ENCODE measurements at places on chromosomes 7 and 10.

DNA sequence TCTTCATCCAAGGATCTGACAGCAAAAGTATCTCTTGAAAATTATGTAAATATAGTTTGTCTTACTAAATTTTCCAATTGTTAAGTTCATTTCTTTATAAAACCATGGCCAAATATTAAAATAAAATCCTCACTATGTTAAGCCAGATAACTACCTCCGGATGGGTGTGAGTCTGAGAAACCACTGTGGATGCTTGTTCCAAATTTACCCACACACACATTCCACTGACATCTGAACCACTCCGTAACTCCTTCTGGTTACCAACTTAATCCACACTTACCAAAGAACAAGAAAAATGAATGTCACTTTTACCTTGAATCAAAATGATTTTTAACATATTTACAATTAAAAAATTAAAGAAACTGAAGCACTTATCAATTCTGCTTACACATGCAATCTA is 19.7 kb downstream of the CYTH3 start:
- no peak for DNase-seq

GRCh38 chr10:100928039-100928438 is 15.3 kb downstream of the SLF2 start:
- DNase-seq = no peak

DNA sequence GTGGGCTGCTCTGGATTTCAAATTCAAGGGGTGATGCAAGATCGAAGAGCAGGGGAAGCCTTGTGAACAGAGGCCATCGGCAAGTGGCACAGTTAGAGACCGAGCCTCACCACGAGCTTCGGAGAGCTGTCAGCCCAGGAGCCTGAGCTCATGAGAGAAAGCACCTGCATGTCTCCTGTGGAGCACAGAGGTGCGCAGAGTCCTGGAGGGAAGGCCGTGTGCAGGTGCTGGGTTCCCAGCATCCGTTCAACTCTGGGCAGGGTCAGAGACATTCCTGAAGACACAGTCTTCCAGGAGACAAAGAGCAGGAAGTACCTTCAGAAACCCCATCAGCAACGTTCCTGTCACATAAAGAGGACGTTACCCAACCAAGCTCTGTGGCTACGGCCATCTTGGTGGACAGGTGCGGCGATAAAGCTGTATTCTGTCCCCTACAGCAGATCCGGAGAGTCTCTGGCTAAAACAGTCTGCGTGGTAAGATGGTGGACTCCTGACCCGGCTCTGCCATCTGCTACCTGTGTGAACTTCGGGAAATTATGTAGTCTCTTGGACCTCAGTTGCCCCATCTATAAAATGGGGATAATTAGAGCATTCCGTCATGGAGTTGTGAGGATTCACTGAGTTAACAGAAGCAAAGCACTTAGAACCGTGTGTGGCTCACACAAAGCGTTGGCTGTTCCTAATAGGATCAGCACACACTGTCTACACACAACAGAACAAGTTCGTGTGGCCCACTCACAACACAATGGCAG is 40.6 kb downstream of the NOD1 start:
- no peak for DNase-seq

GRCh38 chr7:139992353-139993044 is 70.3 kb downstream of the PARP12 start:
- no peak for DNase-seq

GRCh38 chr7:95478272-95479037 is 7.3 kb upstream of the ASB4 start:
- peak; percentile 40 for DNase-seq

DNA sequence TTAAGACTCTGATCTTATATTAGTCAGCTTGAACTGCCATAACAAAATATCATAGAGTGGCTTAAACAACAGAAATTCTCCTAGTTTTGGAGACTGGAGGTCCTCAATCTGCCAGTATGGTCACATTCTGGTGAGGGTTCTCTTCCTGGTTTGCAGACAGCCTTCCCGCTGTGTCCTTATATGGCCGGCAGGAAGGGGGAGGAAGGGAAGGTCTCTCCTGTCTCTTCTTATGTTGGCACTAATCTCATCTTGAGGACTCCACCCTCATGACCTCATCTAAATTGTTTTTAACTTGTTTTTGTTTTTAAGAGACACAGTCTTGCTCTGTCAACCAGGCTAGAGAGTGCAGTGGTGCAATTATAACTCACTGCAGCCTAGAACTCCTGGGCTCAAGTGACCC is 53.1 kb downstream of the VPS41 start:
- no peak for DNase-seq

DNA sequence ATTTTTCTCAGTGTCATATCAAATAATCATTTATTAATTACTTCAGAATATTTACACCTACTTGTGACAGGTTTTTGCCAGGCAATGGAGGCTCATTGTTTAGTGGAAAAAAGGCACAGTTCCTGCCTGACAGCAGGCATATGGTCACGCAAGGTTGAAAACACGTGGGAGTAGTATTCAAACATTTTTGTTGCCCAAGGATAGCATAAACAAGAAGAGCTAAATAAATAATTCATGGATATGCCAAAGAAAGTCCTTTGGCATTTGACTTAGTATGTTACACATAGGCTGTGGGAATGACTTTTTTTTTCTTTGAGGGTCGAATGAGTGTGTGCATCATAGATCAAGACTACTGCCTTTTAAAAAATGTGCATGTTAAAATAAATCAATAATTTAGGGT is 120.5 kb upstream of the SEMA3E start:
- DNase-seq = no peak

GRCh38 chr10:112006407-112006806 is 177.2 kb downstream of the GPAM start:
- DNase-seq = no peak
